ENCODE measurements at places on chromosomes 2 and 18.

- DNase-seq, result no peak
Observed at GRCh38 chr2:16226943-16227664, 286.8 kb downstream of the MYCN start.

DNA sequence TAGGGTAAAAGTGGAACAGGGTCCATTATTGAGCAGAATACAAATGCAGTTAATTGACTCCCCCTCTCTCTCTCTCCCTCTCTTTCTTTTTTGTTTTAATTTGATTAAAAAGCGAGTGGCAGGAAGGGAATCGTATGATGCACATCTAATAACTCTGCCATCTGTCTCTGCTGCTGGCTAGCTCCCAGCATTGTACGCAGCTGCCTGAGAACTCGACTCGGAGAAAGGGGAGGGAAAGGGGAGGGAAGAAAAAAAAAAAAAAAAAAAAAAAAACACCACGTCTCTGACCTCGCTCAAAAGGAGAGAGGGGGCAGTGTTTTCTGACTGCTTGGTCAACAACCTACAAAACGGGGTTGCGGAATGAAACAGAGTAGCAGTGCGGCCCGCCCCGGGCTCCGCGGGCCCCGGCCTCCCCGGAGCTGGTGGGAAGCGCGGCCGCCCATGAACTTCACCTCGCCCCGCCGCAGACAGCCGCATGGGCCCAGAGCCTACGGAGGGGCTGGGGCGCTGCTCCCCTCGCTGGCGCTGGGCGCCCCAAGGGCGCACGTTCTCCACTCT is 265.7 kb downstream of the TCF4 start:
- no peak for DNase-seq

DNA sequence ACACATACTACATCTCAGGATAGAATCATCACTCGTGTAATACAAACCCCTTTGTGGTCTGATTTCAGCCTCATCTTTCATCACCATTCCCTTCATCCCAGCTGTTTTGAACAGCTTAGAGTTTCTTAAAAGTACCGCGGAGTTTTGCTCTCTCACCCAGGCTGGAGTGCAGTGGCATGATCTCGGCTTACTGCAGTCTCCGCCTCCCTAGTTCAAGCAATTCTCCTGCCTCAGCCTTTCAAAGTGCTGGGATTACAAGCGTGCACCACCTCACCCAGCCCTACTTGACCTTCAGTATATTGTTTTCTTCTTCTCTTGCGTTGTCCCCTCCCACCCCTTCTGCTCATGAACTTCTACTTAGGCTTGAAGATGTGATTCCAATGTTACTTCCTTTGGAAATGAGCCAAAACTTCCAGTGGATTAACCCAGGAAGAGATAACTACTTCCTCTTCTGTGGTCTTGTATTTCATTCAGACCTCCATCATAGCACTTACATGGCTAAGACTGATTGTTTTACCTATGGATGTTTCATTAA is 15.8 kb downstream of the ERLEC1 start:
- DNase-seq, result no peak

DNA sequence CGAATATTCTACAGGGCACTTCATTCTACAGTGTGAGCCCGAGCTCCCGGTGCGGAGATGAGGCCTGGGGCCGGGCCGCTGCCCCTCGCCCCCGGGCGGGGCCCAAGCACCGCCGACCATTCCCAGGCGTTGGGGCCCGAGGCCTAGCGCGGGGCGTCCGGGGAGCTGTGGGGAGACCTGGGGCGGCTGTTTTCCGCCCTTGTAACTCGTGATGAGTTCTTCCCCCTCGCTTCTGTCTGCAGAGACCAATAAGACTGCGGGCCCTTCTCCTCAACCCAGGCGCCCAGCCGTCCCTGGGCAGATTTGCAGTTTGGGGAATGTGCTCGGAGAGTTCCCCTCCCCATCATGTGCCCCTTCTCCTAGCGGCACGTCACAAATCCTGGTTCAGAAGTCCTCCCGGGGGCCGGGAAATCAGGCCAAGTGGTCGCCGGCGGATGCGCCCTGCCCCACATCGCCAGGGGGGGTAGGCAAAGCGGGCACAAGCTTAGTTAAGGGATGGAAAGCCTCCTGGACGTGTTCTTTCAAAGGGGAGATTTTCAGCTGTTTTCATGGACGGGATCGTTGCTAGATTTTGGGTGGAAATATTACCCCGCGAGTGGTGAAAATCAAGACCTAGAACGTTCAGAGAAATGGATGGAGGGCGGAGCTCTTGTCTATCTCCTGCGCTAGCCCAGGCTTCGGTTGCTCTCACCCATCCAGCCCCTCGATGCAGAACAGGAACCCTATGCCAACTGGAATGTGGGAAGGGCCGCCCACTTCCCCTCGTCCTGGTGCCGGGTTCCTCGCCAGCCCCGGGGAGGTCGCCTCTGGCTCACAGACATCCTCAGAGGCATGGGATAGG is 18.8 kb upstream of the HAAO start:
- DNase-seq, result peak; percentile 58

DNA sequence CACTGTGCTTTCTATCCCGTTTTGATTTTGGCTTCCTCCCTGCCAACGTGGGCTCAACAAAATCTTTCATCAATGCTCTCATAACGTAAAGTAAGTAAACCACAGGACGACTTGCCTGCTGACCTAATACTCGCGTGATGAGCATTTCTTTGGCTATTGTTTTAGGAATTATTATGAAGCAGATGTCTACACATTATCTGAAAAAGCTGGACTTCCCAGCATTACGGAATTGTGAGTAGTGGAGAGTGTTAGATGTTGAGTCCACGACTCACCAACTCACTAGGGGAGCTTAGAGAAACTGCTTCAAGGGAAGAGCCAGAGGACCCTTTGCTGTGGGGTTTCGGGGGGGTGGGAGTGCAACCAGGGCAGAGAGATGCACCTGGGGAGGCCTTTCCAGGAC is 21.9 kb downstream of the HJURP start:
- no peak for DNase-seq

GRCh38 chr2:128472789-128473174 is 154.1 kb upstream of the HS6ST1 start:
- DNase-seq, result no peak

GRCh38 chr2:120879431-120880295 is 144.0 kb downstream of the GLI2 start:
- DNase-seq, result no peak

DNA sequence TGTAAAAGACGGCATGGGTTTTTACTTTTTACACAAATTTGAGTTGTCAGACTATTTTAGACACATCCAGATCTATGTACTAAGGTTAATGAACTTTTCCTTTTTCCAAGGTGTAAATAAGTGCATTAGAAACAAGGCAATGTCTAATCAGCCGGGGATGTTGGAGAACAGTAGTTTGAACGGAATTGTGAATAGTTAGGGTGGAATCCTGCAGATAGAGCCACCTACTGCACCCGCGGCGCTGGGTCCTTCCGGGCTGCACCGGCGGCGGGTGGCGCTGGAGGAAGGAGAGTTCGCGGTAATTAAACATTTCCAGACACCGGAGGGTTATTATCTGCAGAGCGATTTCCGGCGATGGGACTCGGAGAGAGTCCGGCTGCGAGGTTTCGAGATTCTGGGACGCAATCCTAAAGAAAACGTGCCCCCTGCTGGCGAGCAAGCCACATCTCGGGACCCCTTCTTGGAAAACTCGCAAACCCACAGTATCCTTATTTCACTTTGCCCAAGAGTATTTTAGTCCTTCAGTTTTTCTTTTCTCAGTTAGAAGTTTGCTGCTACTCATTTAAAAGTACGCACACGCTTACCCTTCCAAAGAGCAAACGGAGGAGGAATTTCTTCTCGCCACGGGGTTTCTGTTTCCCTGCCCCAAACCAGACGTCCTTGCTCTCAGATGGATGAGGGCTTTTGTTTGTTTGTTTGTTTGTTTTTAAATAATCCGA is 4.5 kb upstream of the OSR1 start:
- DNase-seq, result peak; percentile 70

DNA sequence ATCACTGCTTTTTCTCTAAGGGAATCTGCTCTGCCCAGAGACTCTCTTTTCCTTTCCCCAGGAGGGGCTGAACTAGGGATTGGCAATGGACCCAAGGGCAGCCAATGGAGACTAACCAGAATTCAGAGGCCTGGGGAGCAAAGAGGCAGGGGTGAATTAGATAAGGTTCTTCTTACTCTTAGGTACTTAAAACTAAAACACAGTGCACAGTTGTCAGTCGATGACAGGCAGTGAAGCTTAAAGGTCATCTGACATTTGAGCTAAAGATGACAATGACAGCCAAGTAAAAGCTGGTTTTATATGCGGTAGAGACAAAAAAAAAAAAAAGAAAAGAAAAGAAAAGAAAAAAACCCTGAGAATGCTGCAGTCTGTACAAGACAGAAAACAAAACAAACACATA is 57.8 kb downstream of the HIBCH start:
- no peak for DNase-seq

DNA sequence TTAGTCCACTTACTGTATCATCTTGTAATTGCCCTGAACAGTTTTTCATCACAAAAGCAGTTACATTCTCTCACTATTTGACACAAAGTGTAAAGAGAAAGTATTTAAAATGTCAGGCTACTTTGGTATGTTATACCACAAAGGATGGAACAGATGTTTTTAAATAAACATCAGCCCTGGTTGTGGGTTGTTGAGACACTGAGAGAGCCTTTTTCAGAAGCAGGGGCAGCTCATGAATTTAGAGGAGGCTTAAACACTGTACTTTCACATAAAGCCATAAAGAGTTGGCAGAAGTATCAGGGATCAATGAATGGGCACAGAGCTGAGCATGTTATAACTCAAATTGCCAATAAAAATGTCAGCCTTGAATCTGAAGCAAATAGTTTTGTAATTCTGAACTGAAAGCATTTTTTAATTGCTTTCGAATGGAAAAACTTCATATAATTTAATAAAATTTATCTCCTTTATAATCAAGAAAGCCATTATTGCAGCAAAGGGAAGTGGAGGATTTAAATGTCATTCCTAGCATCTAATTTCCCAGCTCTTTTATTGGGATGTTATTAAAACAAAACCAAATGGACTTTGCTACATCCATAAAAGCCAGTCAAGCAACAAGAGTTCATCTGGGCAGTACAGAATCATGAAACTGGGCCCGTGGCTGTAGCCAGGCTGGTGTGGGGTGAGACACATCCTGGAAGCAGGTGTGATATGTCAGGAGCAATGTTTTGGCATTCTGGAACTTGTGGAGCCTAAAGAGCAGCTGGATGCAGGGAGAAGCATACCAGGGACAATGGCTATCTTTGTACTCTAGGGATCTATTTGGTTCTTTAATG is 95.1 kb upstream of the NT5C1B start:
- DNase-seq, result no peak

- no peak for DNase-seq
Observed at GRCh38 chr2:105766300-105766866, 21.7 kb downstream of the NCK2 start.

DNA sequence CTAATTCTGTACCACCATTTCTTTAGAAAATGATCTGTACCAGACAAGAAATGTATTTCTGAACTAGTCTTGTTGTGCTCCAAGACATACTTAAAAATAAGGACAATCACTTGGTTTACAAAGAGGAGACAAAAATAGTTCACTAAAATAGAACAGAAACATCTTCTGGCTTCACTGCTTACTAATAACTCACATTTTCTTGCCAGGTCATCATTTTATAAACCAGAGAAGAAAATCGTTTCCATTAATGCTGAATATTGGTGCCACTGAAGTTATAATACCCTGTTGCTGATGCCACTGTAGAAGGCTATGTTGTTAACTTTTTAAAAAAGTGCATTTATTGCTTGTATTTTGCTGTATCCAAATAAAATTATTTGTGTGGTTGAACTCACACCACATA is 94.8 kb upstream of the ZNF236 start:
- no peak for DNase-seq

DNA sequence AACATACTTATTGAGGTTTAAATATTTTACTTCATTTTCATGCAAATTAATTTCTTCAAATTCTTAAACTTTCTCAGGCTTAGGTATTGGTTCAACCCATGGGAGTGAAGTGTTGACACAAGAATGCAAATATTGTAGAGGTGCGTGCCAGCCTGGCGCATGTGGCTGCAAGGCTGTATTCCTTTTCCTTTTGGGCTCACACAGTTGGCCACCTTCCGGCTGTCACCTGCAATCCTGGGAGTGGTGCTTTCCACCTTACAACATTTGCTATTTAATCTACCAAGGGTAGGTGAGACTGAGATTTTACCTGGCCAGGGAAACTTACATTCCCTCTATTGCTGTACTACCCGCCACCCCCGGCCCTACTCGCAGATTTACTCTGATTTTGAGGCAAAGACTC is 141.1 kb downstream of the DCC start:
- DNase-seq, result no peak

DNA sequence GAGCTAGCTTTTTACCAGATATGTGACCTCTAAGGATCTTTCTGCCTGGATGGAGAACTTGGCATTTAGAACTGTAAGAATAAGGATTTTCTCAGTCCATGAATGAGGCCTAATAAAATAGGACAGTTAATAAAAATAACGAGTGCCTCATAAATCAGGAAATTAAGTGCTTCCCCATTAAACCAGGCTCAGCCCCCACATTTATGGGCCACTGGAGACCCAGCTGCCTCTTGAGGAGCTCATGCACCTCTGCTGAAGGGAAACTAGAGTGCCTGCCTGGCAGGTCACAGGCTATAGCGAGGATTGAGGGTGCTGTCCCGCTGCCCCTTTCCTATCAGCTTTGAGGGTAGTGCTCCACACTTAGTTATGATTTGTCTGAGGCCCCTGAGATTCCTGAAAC is 158.0 kb downstream of the ALK start:
- no peak for DNase-seq

GRCh38 chr2:179749210-179749609 is 112.2 kb downstream of the ZNF385B start:
- no peak for DNase-seq

DNA sequence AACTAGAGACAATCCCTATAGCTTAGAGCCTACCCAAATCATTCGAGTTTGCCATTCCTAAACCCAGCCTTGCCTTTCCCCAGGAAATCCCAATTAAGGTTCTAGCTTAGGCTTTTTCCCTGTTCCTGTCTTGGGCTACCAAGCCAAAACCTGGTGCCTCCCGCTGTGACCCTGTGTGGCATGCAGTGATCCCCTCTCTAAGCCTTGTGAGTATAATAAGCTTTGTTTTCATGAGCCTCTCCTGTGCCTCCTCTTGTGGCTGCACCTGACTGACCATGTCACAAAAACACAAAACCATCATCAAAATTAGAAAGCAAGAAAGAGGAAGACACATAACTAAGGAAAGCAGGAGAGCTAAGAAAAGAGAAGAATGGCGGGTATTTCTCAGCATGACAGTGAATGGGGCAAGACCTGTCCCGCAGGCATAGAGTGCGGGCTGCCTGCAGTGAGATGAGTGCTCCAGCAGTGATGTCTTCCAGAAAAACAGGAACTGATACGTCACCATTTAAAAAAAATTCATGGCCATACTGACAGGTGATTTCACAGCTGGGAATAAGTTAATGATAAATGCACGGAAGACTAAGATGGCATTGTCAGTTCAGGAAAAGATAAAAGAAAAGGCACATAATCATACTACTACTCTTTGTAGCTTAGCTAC is 9.2 kb upstream of the PAIP2B start:
- no peak for DNase-seq

GRCh38 chr2:79874015-79874414 is 361.2 kb downstream of the CTNNA2 start:
- no peak for DNase-seq

All from activated CD4-positive, alpha-beta memory T cell treated with anti-CD3 and anti-CD28 coated beads for 36 hours (primary cell).